ENCODE measurements at places on chromosomes 6 and 20. TPM values are rescaled to one million over a fixed set of nuclear protein-coding genes. Genes with fewer than 3 reads are reported as not detected.

DCDC2 gene
- total RNA-seq, result 6.1 TPM

MUC21 gene
- not detected for total RNA-seq

LY6G6F gene
- not detected for total RNA-seq

SLC32A1 gene
- not detected for total RNA-seq

MAFB gene
- total RNA-seq, result 0.33 TPM

C4B gene
- 6.0 TPM for total RNA-seq

B3GAT2 gene
- total RNA-seq, result under 0.01 TPM

EMILIN3 gene
- under 0.01 TPM for total RNA-seq

UBE2C gene
- 17.6 TPM for total RNA-seq

DAAM2 gene
- total RNA-seq, result 6.5 TPM

BTN1A1 gene
- total RNA-seq, result not detected

ESR1 gene
- total RNA-seq, result 8.2 TPM

EFCAB8 gene
- total RNA-seq, result not detected

CGA gene
- total RNA-seq, result not detected

All from uterine smooth muscle cell (primary cell).